ENCODE measurements at places on chromosomes 16 and 17.

- no peak for DNase-seq
Measured at GRCh38 chr16:50802961-50803360, 61.1 kb downstream of the CYLD start.

GRCh38 chr17:4167786-4168185 is 24.8 kb downstream of the CYB5D2 start:
- DNase-seq, result no peak

- DNase-seq, result no peak
Measured at GRCh38 chr16:23757116-23757515, 2.3 kb downstream of the CHP2 start.

- no peak for DNase-seq
Measured at GRCh38 chr17:80137131-80137530, 9.8 kb downstream of the EIF4A3 start.

- DNase-seq, result no peak
Measured at GRCh38 chr17:71438631-71439146, 682.1 kb upstream of the SOX9 start.
